ENCODE measurements at places on chromosomes 7 and 10.

GRCh38 chr7:103346396-103346795, 1.0 kb upstream of the PSMC2 start:
- no peak for DNase-seq

- DNase-seq: no peak
Observed at GRCh38 chr7:135729230-135729629, 1.2 kb upstream of the SLC13A4 start.

- DNase-seq: no peak
Observed at GRCh38 chr7:152382244-152382643, 53.6 kb downstream of the KMT2C start.

- DNase-seq: no peak
Observed at GRCh38 chr10:68052463-68052862, 22.6 kb downstream of the HERC4 start.

DNA sequence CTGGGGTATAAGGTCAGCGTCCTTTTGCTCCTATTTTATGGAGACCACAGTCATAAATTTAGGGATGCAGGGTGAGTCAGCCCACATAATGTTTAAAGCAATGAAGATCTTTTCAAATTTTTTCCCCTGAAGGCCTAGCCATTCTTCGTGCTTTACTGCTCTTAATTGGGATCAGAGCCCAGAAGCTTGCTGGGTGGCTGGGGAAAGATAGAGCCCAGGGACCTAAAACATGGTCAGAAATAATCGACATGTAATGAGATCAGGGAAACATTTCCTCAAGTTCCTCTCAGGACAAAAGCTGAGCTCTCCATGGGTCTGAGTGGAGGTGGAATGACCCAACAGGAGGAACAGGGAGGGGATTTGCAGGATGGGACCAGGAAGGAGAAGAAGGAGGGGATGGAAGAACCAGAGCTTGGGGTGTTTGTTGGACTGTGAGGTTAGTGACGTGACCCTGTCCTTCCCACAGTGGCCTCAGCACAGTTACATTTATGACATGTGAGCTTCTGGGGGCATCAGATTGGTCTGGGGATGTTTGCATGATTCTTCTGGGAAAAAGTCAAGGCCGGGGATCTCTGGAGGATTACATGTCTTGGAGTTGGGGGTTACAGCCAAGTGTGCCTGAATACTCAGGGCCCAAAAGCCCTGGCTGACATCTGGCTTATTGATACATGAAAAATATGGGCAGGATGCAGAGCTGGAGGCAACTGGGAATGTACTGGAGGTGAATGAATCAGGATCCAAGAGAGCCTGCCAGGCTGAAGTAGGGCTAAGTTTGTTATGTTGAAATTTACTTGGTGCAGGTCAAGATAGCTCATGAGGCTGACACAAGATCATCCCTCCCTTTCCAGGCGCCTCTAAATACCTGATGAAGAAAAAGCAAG, 477.9 kb downstream of the RPS24 start:
- no peak for DNase-seq
